Stimulated activated naive CD8-positive, alpha-beta T cell treated with anti-CD3 and anti-CD28 coated beads, Interleukin-15, Interleukin-2, amounts not matched to agents 100 U/mL and 50 U/mL, for 24 hours (primary cell): ENCODE measurements at places on chromosomes 7 and 10.

DNA sequence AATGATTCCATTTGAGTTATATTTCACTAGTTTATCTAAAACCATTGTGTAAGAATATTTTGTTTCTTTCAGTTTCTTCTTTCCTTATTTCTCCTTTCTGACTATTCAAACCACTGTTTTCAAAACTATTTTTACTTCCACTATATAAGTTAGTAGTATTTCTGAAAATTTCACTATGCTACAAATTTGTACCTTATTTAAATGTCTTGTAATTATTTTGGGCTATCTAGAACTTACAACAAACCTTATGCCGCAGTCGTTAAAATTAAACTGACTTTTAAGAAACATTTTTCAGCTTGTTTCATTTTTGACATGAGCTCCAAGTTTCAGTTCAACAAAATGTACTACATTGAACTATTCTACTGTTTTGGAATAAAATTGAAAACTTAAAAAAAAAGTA lies 1.8 kb downstream of the TFEC start:
- DNase-seq = no peak

- DNase-seq = peak; percentile 57
These were observed 6.6 kb downstream of the DMBT1 start for GRCh38 chr10:122567056-122567660.

DNA sequence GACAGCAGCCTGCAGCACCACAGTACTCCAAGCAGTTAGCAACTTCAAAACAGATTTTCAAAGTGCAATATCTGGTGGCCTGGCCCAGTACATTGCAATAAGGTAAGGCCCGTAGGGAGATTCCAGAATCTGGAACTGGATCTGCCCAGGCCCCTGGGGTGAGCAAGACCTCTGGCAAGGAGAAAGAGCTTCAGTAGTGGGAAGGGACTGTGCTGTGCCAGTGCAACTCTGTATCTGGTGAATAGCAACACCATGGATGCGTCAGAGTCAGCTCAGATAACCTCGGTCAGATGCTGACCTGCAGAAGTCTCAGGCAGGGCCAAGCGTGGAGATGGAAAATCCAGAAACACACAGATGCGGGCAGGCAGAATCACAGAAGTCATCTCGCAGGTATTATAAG lies 30.3 kb downstream of the ELMO1 start:
- DNase-seq = no peak

DNA sequence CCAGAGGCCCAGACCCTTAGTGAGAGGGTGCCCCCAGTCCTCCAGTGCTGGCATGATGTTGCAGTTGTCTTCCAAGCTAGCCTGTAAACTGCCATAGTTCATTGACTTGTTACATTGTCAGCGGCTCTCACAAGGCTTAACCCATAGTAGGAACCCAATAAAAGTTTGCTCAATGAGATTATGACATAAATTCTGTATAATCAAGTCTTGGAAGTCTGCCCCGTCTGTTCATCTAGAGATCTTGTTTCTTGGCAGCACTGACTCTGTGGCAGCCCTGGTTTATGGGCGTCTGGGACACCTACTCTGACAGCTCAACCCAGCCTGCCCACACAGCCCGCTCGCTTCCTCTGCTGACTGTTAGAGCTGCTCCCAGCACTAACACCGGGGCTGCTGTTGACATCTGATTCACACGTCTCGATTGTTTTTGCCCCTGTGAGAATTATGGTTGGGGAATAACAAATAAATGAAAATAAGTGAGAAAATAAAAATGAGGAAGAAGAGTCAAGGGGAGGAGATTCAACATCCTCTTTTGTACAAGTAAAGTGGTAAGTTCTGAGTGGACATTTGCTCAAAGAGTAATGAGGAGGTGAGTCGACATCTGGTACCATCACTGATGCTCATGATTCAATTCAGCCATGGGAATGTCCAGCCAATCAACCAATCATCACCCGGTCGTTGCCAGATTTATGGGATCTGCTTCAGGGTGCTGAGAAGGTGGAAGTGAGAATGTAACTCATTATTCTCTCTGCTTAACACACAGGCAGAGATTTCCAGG lies 160.8 kb downstream of the SPAG6 start:
- peak; percentile 52 for DNase-seq

DNA sequence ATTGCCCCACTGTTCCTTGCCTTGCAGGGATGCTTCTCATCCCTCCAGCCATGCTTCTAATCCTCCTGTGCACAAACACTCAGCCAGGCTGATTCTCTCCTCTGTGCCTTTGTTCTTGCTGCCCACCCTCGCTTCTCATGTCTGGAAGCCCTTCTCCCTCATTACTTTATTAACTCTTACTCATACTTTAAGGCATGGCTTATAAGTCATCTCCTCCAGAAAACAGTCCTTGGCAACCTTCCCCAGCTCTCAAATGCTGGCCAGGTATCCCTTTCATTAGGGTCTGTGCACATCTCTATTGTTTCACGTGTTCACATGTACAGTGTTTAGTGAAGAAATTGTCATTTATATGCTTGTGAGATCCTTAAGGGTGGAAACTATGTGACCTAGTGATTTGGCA lies 62.9 kb downstream of the ITGB8 start:
- DNase-seq = no peak

DNA sequence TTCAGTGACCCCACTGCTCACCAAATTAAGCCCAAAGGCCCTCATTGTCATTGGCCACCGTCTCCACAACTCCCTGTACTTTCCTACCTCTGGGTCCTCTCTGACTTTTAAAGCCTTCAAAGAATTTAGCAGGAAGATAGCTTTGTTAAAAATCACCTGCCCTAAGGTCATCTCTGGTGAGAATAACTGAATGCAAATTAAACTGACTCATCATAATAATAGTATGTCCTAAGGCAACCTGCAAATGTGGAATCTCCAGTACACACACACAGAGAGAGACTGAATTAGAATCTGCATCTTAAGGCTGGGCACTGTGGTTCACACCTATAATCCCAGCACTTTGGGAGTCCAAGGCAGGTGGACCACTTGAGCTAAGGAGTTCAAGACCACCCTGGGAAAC lies 24.1 kb downstream of the OAT start:
- no peak for DNase-seq

DNA sequence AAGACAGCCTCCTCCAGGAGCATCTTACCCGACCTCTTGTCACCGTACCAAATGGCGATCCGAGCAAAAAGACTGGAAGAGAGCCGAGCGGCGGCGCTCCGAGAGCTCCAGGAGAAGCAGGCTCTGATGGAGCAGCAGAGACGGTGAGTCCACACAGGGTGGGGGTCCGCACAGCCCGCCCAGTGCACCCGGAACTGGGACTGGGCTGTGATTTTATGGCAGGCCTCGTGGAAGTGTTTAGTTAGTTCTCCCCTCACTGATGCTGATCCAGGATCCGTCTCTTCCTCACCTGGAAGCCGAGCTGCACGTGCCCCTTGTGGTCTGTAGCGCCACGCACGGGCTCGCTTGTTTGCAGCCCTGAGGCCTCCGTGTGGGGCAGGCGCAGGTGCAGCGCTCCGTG lies 19.6 kb downstream of the LRRC27 start:
- no peak for DNase-seq

- DNase-seq = no peak
These were observed 8.1 kb downstream of the SRGN start for GRCh38 chr10:69096045-69096444.

DNA sequence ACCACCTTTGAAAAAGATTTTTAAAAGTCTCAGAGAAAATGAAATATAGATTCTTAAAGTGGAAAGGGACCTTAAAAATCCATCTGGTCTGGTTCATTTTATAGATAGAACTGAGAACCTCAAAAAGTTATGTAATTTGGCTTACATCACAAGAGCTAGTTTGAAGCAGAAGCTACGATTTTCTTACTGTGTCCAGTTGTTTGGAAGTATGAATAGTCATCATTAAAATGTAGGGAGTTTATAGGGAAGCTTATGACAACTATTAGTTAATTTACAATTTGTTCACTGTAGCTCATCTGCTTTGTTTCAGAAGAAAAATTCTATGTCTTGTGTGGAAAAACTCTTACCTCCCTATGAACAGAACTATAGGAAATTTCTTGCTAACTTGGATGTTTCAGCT lies 26.9 kb downstream of the ZEB1 start:
- no peak for DNase-seq

DNA sequence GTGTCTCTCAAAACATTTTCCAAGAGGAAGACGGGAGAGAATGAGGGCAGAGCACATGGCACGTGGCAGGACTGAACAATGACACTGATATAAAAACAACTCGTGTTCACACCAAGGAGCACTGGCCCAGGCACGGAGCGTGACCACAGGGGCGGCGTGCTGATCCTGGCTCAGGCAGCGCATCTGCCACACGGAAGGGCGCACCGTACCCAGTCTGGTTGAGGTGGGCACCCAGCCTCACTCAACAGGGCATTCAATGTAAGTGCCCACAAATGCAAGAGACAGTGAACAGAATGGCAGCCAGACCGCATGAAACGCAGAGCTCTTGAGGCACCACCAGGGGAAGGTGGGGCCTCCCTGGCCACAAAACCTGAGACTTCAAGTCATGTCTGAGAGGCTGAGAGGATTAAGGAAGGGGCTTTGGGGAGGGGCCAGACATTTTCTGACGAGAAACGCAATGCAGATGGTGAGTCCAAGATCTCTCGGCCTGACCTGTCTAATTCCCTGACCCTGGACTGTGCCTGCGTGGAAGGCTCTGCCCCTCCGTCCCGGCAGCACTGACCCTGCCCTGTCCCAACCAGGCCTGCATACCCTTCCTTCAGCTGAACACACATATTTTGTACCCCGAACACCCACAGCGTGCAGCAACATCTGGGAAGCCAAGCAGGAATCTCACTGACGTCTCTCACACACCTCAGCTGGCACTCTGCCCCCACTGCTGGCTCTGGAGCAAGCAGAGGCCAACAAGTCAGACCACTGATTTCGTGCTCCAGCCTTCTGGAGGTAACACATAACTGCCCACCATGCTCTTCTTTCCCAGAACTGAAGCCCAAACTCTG lies 35.5 kb downstream of the VOPP1 start:
- no peak for DNase-seq

DNA sequence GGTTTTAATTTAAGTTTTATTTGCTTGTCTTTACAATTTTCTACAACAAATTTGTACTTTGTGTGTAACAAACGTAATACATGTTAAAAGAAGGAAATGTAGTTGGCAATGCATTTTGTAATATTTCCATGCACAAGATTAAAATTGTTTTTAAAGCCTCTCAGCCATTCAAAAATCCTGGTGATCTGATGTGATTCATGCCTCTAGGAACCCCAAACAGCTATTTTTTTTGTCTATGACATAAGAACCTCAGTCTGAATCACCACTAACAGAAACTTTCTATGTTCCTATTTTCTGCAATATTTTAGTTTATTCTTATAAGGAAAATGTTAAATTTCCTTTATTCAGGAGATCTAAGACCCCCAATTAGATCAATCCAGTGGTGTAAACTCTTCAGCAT lies 183.1 kb upstream of the YAE1 start:
- DNase-seq = no peak

DNA sequence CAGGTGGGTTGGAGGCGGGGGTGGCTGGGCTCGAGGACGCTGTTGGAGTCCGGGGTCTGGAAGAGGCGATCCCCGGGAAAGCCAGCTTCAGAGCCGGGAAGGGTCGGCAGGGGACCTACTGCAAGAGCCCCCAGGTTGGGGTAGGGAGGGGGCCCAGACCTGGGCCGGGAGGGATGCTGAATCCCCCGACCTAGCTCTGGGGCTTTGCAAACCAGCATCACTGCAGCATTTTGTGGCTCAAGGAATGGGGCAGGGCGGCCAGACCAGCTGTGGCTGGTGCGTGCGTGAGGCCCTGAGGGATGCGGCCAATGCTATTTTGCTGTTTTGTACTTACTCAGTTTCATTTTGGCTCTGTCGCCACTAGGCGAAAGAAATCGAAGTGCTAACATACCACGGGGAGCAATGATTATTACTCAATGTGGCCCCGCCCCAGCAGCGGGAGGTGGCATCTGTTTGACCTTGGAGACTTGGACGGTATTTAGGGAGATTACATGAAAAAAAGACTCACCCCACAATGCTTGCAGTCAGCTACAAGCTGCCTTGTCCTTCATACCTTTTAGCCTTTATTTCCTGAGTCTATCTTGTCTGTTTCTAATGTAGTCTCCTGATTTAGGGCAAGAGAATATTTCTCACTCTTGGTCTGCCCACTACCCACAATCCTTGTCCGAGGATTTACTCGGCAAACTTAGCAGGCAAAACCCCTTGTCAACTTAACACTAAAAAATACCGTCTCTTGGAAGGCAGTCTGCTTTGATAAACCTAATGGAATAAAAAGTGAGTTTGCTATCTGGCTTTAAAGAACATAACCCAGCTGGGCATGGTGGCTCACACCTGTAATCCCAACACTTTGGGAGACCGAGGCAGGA lies 16.2 kb downstream of the HSPB1 start:
- peak; percentile 76 for DNase-seq

DNA sequence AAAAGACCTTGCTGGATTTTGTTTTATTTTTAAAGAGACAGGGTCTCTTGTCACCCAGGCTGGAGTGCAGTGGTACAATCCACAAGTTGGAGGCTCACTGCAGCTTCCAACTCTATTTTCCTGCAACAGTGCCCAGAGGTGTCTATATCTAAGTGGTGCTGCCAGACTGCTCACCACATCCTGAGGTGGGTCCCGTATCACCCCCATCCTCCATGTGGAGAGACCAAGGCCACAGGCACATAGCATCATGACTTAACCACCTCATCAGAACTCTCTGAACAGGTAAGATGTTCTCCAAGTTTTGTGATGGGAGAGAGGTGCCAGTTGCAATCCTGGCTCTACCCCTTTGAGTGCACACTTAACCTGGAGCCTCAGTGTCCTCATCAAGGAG lies 98.2 kb downstream of the RNF216 start:
- DNase-seq = no peak

- no peak for DNase-seq
These were observed 48.1 kb downstream of the WIPF3 start for GRCh38 chr7:29854257-29854938.

- no peak for DNase-seq
These were observed 472.9 kb upstream of the AKR1E2 start for GRCh38 chr10:4353059-4353655.

- no peak for DNase-seq
These were observed 128.5 kb upstream of the PFKP start for GRCh38 chr10:2938869-2939268.

GRCh38 chr10:102384606-102385429 lies 10.7 kb upstream of the NFKB2 start:
- no peak for DNase-seq

- DNase-seq = no peak
These were observed 127.4 kb downstream of the ZNF365 start for GRCh38 chr10:62501547-62501946.

- no peak for DNase-seq
These were observed 194.0 kb upstream of the VWC2 start for GRCh38 chr7:49579408-49579807.

GRCh38 chr10:122713091-122713885 lies 13.6 kb upstream of the C10orf120 start:
- no peak for DNase-seq

GRCh38 chr7:8160779-8161345 lies 101.1 kb downstream of the ICA1 start:
- no peak for DNase-seq

GRCh38 chr7:11609096-11609670 lies 222.8 kb downstream of the THSD7A start:
- DNase-seq = no peak

GRCh38 chr10:127485153-127485857 lies 63.8 kb upstream of the NPS start:
- DNase-seq = no peak
